Central memory CD8-positive, alpha-beta T cell (primary cell): ENCODE measurements at places on chromosomes 1 and 21.

DNA sequence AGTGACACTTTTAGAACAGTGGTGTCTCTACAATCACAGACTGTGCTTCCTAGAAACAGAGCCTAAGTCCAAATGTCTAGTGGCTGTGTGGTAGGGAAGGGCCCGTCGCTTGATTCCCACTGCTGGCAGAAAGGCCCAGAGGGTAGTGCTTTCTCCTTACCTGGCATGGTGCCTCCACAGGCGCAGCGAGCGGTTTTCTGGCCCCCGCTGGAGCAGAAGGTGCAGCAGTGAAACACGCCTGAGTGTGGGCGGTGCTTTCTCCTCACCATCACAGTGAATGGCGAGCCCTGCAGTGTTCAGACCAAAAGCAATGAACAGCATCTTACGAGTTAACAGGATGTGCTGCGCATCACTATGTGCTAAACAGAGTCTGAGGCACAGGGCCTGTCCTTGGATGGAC is 8.3 kb downstream of the TRIM45 start:
- no peak for DNase-seq

DNA sequence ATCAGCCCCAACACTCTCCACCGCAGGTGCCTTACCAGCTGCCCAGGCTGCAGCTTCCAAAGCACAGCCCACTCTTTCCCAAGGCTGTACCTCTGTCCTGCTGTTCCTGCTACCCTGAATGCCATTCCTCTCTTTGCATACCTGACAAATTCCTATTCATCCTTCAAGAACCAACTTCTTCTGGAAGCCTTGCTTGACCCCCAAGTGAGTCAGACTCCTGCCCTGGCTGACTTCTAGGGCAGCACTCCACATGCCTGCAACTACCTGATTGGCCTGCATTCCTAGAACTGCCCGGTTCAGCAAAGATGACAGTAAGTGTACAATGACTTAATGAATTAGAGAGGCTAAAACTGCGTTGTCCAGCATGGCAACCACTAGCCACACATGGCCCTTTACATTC is 20.8 kb upstream of the PDZK1IP1 start:
- DNase-seq, result no peak

DNA sequence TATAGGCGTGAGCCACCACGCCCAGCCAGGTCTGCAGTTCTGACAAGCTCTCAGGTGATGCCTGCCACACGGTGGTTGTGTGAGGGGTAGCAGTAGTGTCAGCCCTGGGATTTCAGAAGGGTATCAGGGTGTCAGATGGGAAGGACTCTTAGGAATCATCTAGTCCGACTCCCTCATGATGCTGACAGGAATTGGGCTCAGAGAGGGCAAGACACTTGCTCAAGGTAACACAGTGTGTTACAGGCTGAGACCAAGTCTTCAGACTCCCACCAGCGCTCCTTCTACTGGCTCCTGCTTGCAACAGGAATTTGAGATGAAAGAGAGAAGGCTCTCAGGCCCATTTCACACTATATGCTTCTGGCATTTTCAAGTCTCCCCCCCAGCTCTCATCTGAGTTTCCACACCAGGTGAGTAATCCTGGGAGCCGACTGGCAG is 6.9 kb downstream of the HTR1D start:
- no peak for DNase-seq

- no peak for DNase-seq
Measured at GRCh38 chr1:241270016-241270415, 87.0 kb downstream of the RGS7 start.

GRCh38 chr21:35401476-35401875 is 352.4 kb upstream of the RUNX1 start:
- DNase-seq, result no peak

DNA sequence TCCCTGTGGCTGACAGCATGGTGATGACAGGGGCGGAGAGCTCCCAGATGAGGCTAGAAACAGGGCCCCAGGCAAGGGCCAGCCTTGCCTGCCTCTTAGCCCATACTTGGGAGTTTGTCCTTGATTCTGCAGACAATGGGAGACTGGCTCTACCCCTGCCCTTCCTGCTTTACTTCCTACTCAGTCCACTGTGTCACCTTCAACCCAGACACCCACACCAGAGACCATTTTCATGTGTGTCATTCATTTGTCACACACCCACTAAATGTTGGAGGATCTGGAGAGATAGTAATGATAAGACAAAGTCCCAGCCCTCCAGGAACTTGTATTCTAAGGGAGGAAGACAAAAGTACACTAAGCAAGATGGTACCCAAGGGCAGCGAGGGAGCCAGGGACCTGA is 43.7 kb downstream of the SYT6 start:
- DNase-seq, result no peak

- DNase-seq, result no peak
Measured at GRCh38 chr1:39416609-39417008, 74.8 kb upstream of the BMP8A start.

DNA sequence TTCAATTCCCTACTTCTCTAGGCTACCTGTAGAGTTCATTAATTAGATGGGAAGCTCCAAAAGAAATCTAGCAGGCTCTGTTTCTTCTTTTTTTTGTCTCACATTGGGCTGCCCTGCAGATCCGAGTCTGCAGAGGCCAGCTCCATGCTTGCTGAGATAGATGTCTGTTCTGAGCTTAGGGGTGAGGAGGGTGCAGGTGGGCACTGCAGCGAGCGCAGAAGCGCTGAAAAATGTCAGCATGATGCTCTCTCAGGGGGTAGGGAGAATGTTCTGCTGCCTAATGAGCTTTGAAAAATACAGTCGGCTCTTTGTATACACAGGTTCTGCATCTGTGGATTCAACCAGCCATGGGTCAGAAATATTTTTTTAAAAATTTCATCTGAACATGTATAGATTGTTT is 56.8 kb upstream of the KCNA3 start:
- no peak for DNase-seq

- DNase-seq, result no peak
Measured at GRCh38 chr1:212941452-212941851, 8.9 kb upstream of the VASH2 start.

GRCh38 chr1:14735841-14736240 is 137.4 kb downstream of the KAZN start:
- no peak for DNase-seq

DNA sequence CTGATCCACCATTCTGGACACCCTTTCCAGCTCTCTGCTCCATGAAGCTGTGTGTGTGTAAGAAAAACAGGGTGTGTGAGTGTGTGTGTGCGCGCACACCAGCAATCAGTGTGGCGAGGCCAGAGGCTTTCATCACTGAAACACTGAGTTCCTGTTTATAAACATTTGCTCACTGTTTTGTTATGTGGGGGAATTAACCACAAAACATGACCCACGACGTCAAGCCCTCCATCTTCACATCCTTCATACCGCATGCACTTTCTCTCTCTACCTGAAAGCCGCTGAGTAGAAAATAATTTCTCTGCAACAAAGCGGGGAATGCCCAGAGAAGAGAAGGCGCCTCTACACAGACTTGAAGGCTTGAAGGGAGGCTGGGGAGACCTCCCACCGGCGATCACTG is 148.9 kb upstream of the IRF2BP2 start:
- DNase-seq, result peak; percentile 62

- no peak for DNase-seq
Measured at GRCh38 chr21:14600569-14601297, 54.6 kb upstream of the SAMSN1 start.

- DNase-seq, result no peak
Measured at GRCh38 chr1:5585256-5585655, 407.0 kb downstream of the NPHP4 start.

DNA sequence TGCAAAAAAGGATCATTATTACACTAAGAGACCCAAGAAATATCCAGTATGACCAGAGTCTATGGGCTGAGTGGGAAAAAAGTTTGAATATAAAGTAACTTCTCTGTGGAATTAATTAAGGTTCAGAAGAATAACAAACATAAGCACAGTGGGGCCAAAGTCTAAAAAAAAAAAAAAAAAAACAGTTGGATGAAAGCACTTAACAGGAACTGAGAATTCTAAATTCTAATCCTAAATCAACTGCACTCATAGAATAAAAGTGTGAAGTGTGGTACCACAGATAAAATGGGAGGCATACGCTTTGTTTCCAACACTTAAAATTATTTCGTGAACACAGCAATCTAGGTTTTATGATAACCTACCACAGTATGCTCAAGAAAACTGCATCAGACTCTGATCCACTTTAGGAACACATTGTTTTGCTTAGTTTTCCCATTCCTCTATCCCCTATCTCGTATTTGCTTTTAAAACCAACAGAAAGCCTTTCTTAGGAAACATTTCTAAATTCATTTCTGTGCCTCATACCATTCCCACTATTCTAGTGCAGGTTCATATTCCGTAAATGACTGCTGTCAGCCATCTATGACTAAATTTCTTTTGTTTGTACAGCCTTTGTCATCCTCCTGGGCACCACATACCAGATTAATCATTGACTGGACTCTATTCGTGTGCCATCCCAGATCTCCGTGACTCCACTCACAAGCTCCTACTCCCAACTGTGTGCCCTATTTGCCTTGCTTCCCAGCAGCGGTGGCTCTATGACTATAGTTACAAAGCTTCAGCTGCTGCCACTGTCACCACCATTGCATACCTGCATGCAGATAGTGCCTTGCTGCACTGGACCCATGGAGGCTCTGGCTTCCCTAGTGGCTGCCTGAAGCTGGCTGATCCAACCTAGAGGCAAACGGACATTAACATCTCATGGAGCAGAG is 24.9 kb downstream of the CHML start:
- DNase-seq, result no peak

GRCh38 chr1:182847105-182847504 is 8.0 kb downstream of the DHX9 start:
- no peak for DNase-seq

DNA sequence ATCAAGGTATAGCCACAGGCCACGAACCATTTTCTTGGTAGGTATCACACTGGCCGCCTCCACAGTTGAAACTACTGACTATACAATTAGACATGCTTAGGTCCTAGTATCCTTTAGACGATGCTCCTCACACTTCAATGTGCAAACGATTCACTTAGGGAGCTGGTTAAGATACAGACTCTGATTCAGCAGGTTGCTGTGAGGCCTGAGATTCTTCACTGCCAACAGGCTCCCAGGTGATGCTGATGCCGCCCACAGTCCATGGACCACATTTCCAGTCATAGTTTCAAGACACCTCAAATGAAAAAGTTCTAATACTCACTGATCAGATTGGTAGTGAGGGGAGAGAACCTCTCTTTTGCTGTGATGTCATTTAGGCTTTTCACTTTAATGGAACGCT is 6.8 kb downstream of the ATP5PO start:
- no peak for DNase-seq

DNA sequence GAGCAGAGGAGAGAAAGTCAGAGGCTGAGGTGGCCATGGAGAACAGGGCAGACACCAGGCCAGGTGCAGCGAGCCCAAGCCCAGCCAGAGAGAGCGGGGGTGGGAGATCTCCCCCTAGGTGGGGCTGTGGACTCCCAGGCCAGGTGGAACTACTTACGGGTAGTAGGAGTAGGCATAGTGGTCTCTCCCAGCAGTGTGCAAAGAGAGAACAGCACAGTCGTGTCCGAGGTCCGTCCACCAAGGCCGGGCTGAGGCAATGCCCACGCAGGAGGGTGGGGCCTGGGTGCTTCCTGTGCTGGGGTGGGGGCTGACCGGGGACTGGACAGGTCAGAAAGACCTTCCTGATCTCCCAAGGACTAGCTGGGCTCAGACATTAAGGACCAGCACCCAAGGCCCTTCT is 263.7 kb downstream of the PTPRU start:
- no peak for DNase-seq
